Dermis blood vessel endothelial cell (primary cell): ENCODE measurements at places on chromosomes 16 and 17. TPM values are rescaled to one million over a fixed set of nuclear protein-coding genes. Genes with fewer than 3 reads are reported as not detected.

PLA2G10 gene
- total RNA-seq, result not detected in 2 replicates

GNG13 gene
- total RNA-seq, result not detected in 2 replicates

ZG16 gene
- not detected in 2 replicates for total RNA-seq

SLC22A31 gene
- 0.23 TPM in 1 of 2 replicates, not detected in the other for total RNA-seq

RNU2-1 gene
- not detected in 2 replicates for total RNA-seq

C16orf96 gene
- not detected in 2 replicates for total RNA-seq

FOXN1 gene
- not detected in 2 replicates for total RNA-seq

GPR179 gene
- not detected in 2 replicates for total RNA-seq

QPRT gene
- total RNA-seq, result 0.28 and 1.0 TPM in 2 replicates

IL17C gene
- total RNA-seq, result not detected in 2 replicates

TUBG2 gene
- 6.4 and 7.7 TPM in 2 replicates for total RNA-seq

KRTAP16-1 gene
- total RNA-seq, result 0.05 TPM in 1 of 2 replicates, not detected in the other

CD300LB gene
- total RNA-seq, result not detected in 2 replicates

ATP2A1 gene
- total RNA-seq, result not detected in 2 replicates

PRMT7 gene
- 50.0 and 54.4 TPM in 2 replicates for total RNA-seq

TMIGD1 gene
- total RNA-seq, result not detected in 2 replicates

CD300H gene
- total RNA-seq, result not detected in 2 replicates

KRT9 gene
- total RNA-seq, result not detected in 2 replicates

OR3A3 gene
- not detected in 2 replicates for total RNA-seq
